ENCODE measurements at places on chromosomes 6 and 20.

GRCh38 chr6:11983306-11983705 is 28.8 kb upstream of the HIVEP1 start:
- no peak for DNase-seq

GRCh38 chr6:100300221-100300736 is 164.4 kb downstream of the SIM1 start:
- no peak for DNase-seq

GRCh38 chr6:138017166-138017757 is 90.0 kb downstream of the PERP start:
- no peak for DNase-seq

- DNase-seq = no peak
Measured at GRCh38 chr6:149854532-149854931, 9.6 kb downstream of the LRP11 start.

- DNase-seq = no peak
Measured at GRCh38 chr6:157157258-157157657, 166.1 kb downstream of the TMEM242 start.

DNA sequence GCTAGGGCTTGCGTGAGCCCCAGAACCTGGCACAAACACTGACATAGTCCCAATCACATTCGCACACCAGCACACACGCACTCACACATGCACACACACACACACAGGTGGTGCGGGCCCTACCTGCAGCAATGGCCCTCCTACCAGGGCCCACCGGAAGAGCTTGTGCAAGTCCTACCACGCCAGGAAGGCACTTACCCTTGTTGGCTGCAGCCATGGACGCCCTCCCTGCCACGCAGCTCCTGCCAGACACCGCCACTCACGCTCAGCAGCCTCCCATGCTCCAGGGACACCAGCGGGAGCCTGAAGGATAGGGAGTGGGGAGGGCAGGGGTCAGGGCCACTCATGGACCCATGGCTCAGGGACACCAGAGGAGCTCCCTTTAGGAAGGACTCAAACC is 7.7 kb downstream of the ADISSP start:
- no peak for DNase-seq

GRCh38 chr6:43687079-43687436 is 533 bp downstream of the MRPS18A start:
- DNase-seq = no peak

GRCh38 chr6:29731281-29731680 is 8.0 kb downstream of the HLA-F start:
- no peak for DNase-seq

- DNase-seq = no peak
Measured at GRCh38 chr6:107718341-107718740, 105.8 kb downstream of the SCML4 start.

- no peak for DNase-seq
Measured at GRCh38 chr6:147560670-147561069, 52.2 kb downstream of the SAMD5 start.
